ENCODE measurements at places on chromosomes 4 and X.

DNA sequence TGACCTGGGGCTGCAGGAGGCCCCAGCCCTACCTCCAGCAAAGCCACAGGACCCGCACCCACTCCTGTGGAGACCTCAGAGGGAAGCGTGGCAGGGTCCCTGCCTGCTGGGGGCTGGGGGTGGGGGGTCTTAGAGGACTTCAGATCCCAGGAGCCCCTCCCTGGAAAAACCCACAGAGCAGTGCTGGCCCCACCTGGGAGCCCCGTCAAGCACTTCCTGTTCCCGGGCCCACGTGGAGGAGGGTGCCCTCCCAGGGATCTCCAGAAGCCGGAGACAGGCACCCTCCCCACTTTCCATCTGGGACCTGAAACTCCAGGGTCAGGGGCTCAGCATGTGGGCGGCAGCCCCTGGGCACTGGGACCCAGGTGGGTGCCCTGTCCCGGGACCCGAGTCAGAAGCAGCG is 32.0 kb downstream of the TACC3 start:
- no peak for DNase-seq

DNA sequence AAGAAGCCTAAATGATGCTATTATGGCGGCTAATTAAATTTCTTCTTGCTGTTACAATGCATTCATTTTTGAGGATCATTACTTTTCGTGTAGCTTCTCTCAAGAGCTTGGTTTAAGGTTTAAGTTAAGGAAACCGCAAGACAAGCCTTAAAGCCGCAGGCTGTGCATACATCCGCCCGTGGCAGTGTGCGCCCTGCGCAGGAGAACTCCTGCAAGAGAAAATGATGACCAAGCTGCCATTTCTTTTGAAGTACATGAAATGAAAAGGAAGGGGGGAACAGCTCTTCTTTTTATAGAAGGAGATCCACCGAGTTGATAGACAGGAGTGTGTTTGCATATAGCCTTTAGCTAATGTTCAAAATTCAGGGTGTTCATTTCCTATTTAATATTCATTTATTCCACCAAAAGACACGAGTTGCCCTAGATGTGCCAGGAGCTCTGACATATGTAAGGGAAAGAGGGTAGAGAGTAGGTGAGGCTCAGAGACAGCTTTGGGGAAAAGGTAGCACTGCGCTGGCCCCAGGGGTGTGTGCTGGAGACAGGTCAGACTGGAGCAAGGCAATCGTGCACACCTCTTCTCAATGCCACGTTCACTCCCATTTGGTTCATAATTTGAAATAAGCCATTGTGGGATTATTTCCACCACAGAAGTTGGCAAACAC is 112.1 kb upstream of the LDB2 start:
- no peak for DNase-seq

DNA sequence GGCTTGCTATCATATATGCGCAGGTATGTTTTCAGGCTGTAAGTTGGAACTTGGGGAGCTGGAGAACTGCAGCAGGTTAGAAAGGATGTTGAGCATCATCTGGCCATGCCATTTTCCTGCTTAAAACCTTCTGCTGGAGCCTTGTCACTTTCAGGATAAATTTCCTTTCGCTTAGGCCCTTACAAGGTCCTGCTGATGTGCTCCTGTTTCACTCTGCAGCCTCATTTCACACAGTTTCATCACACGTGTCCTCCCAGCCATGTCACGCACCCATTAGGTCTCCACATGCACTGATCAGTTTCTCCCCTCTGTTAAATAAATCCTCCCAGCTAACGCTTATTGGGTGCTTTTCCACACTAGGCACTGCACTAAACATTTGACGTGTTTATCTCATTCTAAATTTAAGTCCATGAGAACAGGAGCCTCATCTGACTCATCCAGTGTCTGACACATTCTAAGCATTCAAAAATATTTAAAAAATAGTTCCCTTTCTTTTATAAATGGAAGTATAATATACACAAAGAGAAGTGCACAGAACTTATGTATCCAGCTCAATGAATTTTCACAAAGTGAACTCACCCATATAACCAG is 14.5 kb downstream of the SOD3 start:
- no peak for DNase-seq

DNA sequence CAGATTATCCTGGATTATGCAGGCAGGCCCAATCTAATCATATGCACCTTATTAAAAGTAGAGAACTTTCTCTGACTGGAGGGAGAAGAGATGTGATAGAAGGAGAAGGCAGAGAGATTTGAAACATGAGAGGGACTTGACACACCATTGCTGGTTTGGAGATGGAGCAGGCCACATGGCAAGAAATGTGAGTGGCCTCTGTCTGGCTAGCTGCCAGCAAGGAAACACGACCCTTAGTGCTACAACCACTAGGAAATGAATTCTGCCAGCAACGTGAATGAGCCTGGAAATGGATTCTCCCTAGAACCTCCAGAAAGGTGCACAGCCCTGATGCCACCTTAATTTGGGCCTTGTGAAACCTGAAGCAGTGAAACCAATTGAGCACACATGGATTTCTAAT is 79.5 kb upstream of the MBNL3 start:
- DNase-seq: no peak

DNA sequence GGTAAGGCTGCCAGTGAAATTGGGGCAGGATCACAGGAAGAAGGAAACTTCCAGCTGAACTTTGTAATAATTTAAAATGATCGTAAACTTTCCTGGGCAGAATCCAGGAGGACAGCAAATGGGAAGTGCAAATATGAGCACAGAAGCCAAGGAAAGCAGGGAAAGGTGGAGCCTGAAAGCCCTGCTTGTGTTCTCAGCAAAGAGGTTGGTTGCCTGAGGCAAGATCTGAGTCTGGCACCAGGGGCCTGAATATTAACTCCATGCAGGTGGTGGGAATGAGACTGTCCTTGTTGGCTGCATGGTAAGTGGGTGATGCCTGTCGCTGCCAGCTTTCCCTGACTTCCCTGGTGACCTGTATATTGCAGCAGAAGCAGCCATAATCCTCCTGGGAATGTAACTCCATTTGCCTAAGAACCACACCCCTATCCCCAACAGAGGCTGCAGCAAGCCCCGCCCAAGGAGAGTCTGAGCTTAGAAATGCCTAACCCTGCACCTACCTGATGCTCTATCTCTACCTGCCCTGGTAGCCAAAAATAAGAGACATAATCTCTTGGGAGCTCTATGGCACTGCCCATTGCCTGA is 132.0 kb upstream of the HDX start:
- DNase-seq: no peak

DNA sequence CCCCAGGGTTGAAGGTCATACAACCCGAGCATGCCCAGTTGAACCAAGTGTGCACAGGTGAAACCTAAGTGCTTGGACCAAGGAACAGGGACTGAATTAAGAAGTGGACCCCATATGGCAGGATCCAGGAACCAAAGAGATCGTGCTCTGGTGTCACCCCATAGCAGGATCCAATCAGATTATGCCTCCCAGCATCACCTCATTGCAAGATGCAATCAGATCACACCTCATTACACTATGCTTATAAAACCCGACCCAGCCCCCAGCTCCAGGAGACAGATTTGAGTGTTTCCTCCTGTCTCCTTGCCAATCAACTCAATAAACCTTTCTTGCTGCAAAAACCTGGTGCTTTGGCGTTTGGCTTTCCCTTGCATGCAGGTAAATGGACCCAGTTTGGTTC is 37.6 kb downstream of the EFHC2 start:
- no peak for DNase-seq

- DNase-seq: no peak
These were observed 2707.5 kb downstream of the PCDH7 start for GRCh38 chr4:33427676-33428075.

All from pancreas (tissue), 10 donors.